ENCODE measurements at places on chromosomes 2 and 18.
A peak's percentile ranks its signal among the peaks of the same experiment; 100 is the strongest.

- DNase-seq = no peak
Measured at GRCh38 chr2:142930835-142931398, 53.5 kb downstream of the KYNU start.

DNA sequence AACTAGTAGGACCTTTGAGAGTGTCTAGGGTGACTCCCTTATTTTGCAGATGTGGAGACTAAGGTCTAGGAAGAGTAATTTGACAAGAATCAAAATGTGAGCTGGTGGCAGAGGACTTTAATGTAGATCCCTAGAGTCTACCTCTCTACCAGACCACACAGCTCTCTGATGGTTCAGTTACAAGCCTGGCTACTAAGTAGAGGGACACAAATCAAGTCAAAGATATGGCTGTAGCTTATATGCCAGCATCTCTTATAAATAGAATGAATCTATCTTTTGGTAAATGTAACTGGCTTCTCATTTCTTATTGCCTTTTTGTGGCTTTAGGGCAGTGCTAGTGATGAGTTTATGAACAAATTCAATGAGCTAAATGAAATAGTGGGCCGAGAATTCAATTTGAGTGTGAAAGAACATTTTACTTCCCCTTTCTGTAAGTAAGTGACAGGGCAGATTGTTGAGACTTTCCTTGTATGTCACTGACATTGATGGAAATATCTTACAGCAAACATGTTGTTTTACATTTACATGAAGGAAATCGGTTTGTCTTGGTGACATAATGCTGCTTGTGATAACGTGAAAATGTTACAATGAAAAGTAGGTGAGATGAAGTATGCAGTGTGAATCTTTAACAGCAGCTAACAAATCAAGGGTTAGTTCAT, 28.3 kb downstream of the CSRNP3 start:
- no peak for DNase-seq

DNA sequence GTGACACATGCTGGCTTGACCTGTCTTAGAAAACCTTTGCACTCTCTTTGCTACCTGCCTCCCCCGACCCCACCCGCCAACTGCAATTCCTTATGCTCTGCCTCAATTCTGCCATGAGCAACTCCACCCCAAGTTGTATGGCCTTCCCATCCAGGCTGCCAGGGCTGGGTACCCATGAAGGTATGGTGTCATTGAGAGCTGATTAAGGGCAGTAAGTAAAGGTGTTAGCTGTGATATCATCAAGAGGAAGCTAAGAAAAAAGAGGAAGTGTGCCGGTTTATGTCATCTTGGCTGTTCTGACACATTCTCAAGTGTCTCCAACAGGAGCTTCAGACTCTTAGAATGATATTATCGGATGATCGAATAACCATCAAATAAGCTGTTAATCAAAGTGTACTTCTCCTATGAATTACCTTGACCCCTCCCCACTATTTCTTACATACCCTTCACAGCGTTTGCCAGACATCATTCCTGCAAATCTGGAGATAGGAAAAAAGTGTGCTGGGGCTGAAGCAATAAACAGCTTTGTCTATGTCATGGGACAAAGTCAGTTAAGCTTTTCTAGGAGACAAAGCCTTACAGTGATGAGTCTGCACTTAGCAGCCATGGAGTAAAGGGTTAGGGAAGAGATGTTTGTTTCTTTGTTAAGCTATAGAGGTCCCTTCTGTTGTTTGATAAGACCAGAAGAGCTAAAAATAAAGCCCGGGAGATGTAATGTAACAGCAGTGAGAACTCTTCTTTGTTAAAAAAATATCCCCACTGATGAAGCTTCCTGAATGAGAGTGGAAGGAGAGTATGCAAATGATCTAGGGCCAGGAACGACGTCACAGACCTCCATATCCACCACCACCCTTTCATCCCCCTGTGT, 40.4 kb upstream of the SMAD2 start:
- no peak for DNase-seq

DNA sequence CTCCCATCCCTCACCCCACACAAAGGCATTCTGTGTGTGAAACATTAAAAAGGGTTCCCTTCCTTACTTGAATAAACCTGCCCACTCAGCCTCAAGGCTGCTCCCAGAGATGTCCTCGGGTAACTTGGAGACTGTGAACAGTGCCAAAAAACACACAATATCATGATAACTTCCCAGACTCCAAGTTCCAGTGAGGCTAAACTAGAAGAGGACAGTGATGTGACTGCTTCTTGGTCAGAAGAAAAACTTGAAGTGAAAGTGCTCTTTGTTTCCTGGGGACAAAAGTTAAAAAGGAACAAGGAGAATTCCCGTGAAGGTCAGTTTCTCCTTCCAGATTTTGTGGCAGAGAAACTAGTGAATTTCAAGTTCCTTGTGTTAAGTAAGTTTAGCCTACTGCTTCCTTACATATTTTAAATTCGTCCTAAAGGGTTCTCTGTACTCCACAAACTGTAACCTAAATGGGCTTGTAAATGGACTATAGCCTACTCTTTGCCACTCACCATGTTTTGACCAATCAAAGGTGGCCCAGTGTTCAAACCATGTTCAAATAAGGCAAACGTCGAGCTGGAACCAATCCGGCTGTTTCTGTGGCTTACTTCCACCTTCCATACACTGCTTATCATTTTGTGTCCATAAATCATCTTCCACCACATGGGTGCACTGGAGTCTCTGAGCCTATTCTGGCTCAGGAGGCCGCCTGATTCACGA, 20.4 kb downstream of the TPRKB start:
- no peak for DNase-seq

DNA sequence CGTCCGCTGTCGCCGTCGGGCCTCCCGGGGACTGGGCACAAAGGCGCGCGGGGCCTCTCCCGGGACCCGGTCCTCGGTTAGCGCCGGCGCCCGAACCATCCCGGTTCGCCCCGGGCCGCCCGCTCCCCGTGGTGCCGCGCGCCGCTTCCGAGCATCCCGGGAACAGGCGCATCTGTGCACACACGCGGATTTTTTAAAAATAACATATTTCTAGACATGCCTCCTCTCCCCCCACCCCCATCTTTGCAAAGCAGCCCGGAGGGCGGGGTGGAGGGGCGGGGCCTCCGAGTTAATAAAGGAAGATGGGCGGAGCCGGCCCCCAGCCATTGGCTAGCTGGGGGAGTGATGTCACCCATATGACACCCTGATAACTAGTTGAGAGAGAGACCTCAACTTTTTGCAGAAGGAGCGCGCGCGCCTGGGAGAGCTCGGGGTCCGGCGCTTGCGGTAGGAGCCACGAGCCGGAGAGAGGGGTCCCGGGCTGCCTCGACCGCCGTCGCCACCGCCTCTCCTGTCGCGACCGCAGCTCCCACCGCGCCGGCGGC, at the start of gene SOX11:
Gene SOX11, plus strand, starts transcription at position 400 of the 545 bp plus-strand sequence. CDS start 338 bp downstream, outside the sequence.
- DNase-seq = peak; percentile 99

- no peak for DNase-seq
Measured at GRCh38 chr18:9890196-9890595, 4.4 kb downstream of the TXNDC2 start.

DNA sequence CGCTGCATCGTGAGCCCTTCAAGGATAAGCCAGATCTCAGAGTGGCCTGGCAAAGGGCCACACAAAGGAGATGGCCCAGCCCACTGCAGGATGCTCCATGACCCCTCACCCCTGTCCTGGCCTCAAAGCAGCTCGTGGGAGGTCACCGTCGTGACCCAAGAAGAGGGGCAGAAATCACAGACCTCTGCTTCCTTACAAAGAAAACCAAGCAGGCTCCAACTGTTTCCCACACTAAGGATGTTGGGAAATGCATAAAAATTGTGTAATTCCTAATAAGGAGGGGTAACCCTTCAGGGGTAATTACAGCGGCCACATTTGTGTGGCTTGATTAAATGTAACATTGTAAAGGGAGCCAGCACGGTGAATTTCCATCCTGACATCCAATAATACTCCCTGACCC, 102.3 kb downstream of the BOD1L2 start:
- DNase-seq = no peak

All from NCI-H187 (cell line).